IMR-90 (cell line): ENCODE measurements at places on chromosomes 13 and 19. TPM values are rescaled to one million over a fixed set of nuclear protein-coding genes. Genes with fewer than 3 reads are reported as not detected.
A peak's percentile ranks its signal among the peaks of the same experiment; 100 is the strongest.

GRCh38 chr13:65650321-65650720 is 1579.8 kb downstream of the PCDH9 start:
- no peak for DNase-seq

DNA sequence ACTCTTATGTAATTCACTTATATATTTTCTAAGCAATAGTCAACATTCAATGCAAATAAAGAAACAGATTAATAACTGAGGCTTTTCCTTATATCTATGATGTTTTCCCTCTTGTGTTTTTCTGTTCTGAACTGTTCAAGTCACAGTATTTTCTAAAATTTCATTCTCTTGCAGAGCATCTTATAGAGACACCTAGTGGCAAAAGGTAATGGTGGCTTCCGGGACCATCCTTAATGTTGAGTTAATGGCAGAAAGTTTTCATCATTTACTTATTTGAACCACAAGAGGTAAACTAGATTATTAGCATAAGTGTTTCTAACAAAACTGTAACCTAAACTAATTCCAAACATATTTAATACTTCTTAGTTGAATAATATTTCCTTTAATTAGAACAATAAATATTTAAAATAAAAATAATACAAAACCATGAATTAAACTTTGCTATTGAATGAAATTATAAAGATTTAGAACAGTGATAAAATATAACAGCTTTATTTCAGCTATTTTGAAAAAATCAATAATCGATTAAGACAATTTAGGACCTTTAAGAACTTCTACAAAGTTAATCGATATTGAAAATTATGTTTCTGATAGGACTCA is 1.7 kb upstream of the SLITRK5 start:
- DNase-seq: peak; percentile 10

GRCh38 chr13:104900191-104900817 is 1635.2 kb downstream of the EFNB2 start:
- DNase-seq: no peak

- no peak for DNase-seq
Measured at GRCh38 chr13:100347968-100348367, 240.6 kb downstream of the GGACT start.

DNA sequence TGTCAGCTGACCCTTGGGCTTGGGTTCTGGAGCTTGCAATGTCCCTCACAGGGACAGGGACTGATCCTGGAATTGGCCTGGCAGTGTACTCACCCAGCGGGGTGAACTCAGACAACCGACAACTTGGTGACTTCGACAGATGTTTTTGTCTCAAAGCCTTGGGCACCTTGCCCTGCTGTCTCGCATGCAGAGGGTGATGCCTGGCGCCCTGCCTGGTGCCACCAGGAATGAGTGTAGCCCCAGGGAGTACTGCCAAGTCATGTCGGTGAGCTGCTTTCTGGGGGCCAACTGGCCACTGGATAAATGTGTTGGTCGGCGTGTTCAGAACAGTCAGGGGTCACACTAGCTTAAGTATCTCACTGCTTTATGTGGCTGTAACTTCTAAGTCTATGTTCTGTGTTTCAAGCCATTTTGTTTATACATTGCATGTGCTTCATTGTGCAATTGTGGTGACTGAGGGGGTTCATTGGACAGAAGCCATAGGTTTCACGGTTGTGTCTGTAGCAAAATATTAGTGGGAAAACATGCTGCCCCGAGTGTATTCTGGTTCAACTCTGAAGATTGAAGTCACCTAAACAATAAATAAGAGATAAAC is 96.3 kb upstream of the TNFSF11 start:
- no peak for DNase-seq

DNA sequence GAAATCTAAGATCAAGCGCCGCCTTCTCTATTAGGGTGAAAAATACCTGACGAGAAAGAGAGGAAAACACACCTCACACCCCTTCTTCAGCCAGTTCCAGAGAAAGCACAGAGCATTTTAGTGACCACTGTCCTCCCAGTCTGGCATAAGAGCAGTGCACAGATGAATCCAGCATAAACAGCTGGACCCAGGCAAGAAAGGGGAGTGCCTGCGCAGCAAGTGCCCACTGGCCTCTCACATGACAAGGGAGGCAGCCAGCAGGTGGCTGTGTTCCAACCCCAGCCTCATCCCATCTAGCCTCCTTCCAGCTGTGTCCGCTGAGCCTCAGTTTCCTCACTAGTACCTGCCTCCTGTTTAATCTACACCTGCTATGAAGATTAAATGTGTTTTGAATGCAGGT is 8.0 kb downstream of the MED26 start:
- DNase-seq: no peak

- DNase-seq: no peak
Measured at GRCh38 chr13:67650471-67650870, 420.3 kb upstream of the PCDH9 start.

DNA sequence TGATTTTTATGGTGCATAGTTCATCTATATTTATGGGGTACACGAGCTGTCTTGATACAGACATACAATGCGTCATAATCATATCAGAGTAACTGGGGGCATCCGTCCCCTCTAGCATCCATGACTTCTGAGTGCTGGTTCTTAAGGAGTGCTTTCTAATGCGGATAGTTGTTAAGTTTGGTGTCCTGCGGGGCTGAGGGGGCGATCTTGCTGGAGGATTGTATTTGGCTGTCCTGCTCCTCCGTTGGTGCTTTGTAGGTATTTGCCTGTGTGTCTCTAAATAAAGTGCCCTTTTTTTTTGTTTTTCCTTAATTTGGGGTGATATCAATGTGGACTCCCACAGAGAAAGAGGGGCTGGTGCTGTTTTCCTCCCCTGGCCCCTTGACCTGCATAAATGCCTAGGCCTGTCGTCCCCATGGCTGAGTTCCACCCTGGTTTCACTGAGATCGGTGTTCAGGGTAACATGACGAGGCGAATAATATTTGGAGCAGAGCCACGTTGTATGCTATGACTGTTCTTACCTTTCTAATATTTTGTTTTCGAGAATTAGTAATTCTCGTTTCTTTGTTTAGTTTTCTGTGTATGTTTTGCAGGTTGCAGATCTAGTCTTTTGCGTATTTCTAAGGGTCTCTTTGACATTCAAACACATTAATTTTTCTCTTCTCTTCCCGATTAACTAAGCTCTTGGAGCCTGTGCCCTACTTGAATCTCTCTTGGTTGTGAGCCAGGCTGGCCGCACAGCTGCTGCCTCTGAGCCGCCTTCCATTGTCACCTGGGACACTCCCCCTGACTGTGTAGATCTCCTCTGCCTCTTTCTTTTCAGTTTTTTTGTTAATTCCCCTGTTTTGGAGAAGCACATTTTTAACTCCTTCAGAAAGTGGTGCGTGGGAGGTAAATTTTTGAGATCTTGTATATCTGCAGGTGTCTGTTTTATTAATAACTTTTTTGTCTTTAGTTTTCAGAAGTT is 100.3 kb downstream of the ARHGEF7 start:
- DNase-seq: no peak

- no peak for DNase-seq
Measured at GRCh38 chr19:14474827-14475226, 327 bp downstream of the PTGER1 start.

Gene AP1M2
- polyA plus RNA-seq: 0.17 and 0.37 TPM in 2 replicates

Gene SIGLEC12
- polyA plus RNA-seq: not detected in 2 replicates

Gene PSMD8
- 475 and 538 TPM in 2 replicates for polyA plus RNA-seq

Gene PSG4
- 211 and 223 TPM in 2 replicates for polyA plus RNA-seq
